ENCODE measurements at places on chromosomes 11 and 22. TPM values are rescaled to one million over a fixed set of nuclear protein-coding genes. Genes with fewer than 3 reads are reported as not detected.

GRCh38 chr11:34671946-34672345 lies 51.1 kb downstream of the EHF start:
- H3K27ac ChIP-seq = no peak overlapping the region
- H3K36me3 ChIP-seq = no peaks in the 10 kb centered on the region

- H3K36me3 ChIP-seq = peaks cover 40% of the 10 kb centered on the region
- no peaks in the 10 kb centered on the region for H3K27me3 ChIP-seq
- no peak overlapping the region for H3K4me3 ChIP-seq
- DNase-seq = no peak
- peaks cover 48% of the 10 kb centered on the region for H3K4me1 ChIP-seq
These were observed 7.3 kb downstream of the KIAA0930 start for GRCh38 chr22:45233386-45233785.

- peak within 1 kb of the TSS; percentile 90 for H3K27ac ChIP-seq
- DNase-seq = peak; percentile 74
- no peaks in the 10 kb centered on the region for H3K36me3 ChIP-seq
- H3K27me3 ChIP-seq = peaks cover 2% of the 10 kb centered on the region
These were observed at the start of gene GRIA4 for GRCh38 chr11:105609832-105610781. Gene GRIA4 (plus strand): TSS chr11:105610073. CDS start chr11:105610998, 925 bp downstream.

- DNase-seq = no peak
- H3K4me3 ChIP-seq = no peak overlapping the region
- peaks cover 5% of the 10 kb centered on the region for H3K27me3 ChIP-seq
- no peaks in the 10 kb centered on the region for H3K4me1 ChIP-seq
- no peak overlapping the region for H3K27ac ChIP-seq
These were observed 6.9 kb upstream of the NLRP6 start for GRCh38 chr11:271319-271715.

- no peaks in the 10 kb centered on the region for H3K36me3 ChIP-seq
- H3K4me3 ChIP-seq = no peak overlapping the region
- H3K27me3 ChIP-seq = peaks cover 18% of the 10 kb centered on the region
These were observed 54.2 kb upstream of the FGF3 start for GRCh38 chr11:69873166-69874077.

GRCh38 chr11:118086913-118087768 lies at the start of gene SMIM35:
Gene SMIM35 (minus strand): TSS chr11:118086963. CDS start chr11:118086757, 206 bp downstream.
- no peak for DNase-seq
- H3K27ac ChIP-seq = peak within 1 kb of the TSS; percentile 8
- H3K4me3 ChIP-seq = no peak within 1 kb of the TSS
- peaks cover 28% of the 10 kb centered on the region for H3K4me1 ChIP-seq

- peaks cover 54% of the 10 kb centered on the region for H3K36me3 ChIP-seq
- no peak overlapping the region for H3K4me3 ChIP-seq
- DNase-seq = no peak
- peaks cover 64% of the 10 kb centered on the region for H3K4me1 ChIP-seq
- H3K27ac ChIP-seq = no peak overlapping the region
These were observed 1270.9 kb downstream of the BRD1 start for GRCh38 chr22:48556751-48557150.

- H3K36me3 ChIP-seq = no peaks in the 10 kb centered on the region
- no peak overlapping the region for H3K4me3 ChIP-seq
- no peak overlapping the region for H3K27ac ChIP-seq
These were observed 86.0 kb upstream of the CADM1 start for GRCh38 chr11:115590254-115590653.

GRCh38 chr11:109586789-109587188 lies 164.8 kb downstream of the C11orf87 start:
- H3K27me3 ChIP-seq = no peaks in the 10 kb centered on the region
- H3K4me1 ChIP-seq = no peaks in the 10 kb centered on the region
- H3K27ac ChIP-seq = no peak overlapping the region
- H3K4me3 ChIP-seq = no peak overlapping the region
- no peak for DNase-seq
- no peaks in the 10 kb centered on the region for H3K36me3 ChIP-seq

GRCh38 chr11:31479066-31479465 lies 30.4 kb downstream of the IMMP1L start:
- no peaks in the 10 kb centered on the region for H3K4me1 ChIP-seq
- no peak for DNase-seq
- no peak overlapping the region for H3K27ac ChIP-seq
- no peaks in the 10 kb centered on the region for H3K36me3 ChIP-seq

DNA sequence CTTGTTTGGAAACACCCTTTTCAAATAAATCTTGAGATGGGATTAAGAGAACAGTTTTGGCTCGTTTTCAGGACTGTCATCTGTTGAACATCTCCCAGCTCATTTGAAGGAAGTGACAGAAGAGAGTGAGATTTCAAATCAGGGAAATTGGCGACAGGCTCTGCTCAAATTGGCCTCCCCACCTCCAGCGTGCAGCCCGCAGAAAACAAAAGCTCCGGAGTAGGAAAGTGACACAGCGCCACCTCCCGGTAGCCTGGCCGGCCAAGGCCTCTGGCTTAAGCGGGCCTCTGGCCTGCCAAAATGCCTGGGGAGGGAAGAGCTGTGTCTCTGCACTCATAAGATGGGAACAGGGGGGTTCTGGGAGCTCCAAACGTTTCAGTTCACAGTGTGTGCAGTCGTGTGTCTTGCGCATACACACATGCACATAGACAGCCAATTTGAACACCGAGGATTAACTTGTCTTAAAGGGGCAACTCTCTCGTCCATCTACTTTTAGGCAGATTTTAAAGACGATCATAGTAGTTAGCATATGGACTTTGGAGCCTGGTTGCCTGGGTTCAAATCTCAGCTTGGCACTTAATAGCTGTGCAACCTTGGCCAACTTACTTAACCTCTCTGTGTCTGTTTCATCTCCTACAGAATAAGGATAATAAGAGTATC lies 132.7 kb upstream of the RCN1 start:
- DNase-seq = peak; percentile 89
- no peak overlapping the region for H3K4me3 ChIP-seq
- H3K36me3 ChIP-seq = no peaks in the 10 kb centered on the region
- peaks cover 4% of the 10 kb centered on the region for H3K4me1 ChIP-seq
- H3K27ac ChIP-seq = no peak overlapping the region

GRCh38 chr11:74839446-74839845 lies 90.8 kb downstream of the RNF169 start:
- no peak overlapping the region for H3K4me3 ChIP-seq
- H3K36me3 ChIP-seq = peaks cover 48% of the 10 kb centered on the region
- no peaks in the 10 kb centered on the region for H3K27me3 ChIP-seq
- no peak for DNase-seq
- H3K4me1 ChIP-seq = no peaks in the 10 kb centered on the region

- peaks cover 17% of the 10 kb centered on the region for H3K4me1 ChIP-seq
- no peaks in the 10 kb centered on the region for H3K27me3 ChIP-seq
- no peak overlapping the region for H3K4me3 ChIP-seq
- no peaks in the 10 kb centered on the region for H3K36me3 ChIP-seq
- no peak for DNase-seq
- peak overlapping the region; percentile 47 for H3K27ac ChIP-seq
These were observed 9.3 kb upstream of the PEX26 start for GRCh38 chr22:18068381-18068988.

- no peaks in the 10 kb centered on the region for H3K27me3 ChIP-seq
- H3K4me3 ChIP-seq = no peak overlapping the region
These were observed 122.2 kb downstream of the PLEKHA7 start for GRCh38 chr11:16891964-16892363.

DNA sequence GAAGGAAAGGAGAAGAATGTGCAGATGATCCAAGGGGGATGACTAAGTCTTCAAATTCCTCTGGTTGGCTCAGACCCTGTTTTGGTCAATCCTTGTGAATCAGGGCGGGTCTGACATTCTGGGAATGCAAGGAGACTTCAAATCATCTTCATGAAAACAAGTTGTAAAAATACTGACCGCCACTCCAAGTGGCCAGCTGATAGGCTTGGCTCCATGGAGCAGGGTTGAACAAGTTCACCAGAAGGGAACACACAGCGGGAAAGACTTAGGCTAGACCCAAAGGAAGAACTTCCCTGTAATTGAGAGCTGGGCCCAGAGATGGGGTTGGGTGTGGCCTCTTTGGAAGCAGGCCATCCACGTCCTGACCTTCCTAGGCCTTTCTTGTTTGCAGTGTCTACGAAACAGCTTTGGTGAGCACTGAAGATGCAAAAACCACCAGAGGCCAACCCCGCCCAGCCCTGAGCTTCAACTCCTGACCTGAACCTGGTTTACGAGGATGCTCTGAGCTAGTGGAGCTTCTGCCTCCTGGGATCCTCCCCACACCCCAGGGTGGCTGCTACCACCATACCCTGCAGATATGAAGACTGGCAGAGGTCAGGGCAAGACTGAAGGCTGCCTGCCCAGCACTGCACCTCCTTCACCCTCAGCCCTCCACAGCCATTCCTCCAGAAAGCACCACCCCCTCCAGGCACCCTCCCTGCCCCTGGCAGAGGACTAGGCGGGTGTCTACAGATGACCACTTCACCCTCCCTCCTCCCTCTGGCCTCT lies 26.1 kb downstream of the GDPD5 start:
- peaks cover 12% of the 10 kb centered on the region for H3K4me1 ChIP-seq
- no peak overlapping the region for H3K4me3 ChIP-seq
- no peaks in the 10 kb centered on the region for H3K27me3 ChIP-seq

- DNase-seq = no peak
- no peaks in the 10 kb centered on the region for H3K27me3 ChIP-seq
- H3K4me3 ChIP-seq = no peak overlapping the region
- H3K27ac ChIP-seq = no peak overlapping the region
These were observed 120.5 kb downstream of the PGR start for GRCh38 chr11:101008961-101009689.

GRCh38 chr22:25775531-25775930 lies 33.5 kb downstream of the MYO18B start:
- H3K27ac ChIP-seq = no peak overlapping the region
- no peak for DNase-seq
- H3K27me3 ChIP-seq = no peaks in the 10 kb centered on the region
- no peak overlapping the region for H3K4me3 ChIP-seq
- H3K36me3 ChIP-seq = no peaks in the 10 kb centered on the region

DNA sequence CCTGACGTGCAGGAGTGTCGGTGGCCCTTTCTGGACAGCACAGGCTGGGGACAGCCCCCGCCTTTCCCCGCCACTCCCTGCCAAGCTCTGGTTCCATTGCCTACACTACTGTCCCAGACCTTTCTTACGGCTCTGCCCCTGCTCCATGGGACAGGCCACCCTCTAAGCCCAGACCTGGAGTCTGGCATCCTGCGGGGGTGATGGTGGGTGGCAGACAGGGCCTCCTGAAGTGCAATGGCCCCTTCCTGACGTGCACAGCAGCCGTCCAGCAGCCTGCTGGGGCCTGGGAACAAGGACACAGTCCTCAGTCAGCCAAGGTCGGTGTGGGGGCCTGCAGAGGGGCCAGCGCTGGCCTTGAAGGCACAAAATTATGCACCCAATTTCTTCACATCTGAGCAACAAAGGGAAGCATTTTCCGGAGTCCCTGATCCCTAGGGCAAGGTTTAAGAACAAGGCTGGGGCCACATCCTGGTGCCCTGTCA lies 79.7 kb upstream of the KCNQ1OT1 start:
- no peaks in the 10 kb centered on the region for H3K27me3 ChIP-seq
- peaks cover 3% of the 10 kb centered on the region for H3K36me3 ChIP-seq
- no peak for DNase-seq
- no peak overlapping the region for H3K4me3 ChIP-seq

- no peaks in the 10 kb centered on the region for H3K36me3 ChIP-seq
- no peak for DNase-seq
- H3K27me3 ChIP-seq = no peaks in the 10 kb centered on the region
- no peak overlapping the region for H3K4me3 ChIP-seq
- peaks cover 29% of the 10 kb centered on the region for H3K4me1 ChIP-seq
These were observed 180.6 kb downstream of the TBC1D22A start for GRCh38 chr22:46942799-46943785.

DNA sequence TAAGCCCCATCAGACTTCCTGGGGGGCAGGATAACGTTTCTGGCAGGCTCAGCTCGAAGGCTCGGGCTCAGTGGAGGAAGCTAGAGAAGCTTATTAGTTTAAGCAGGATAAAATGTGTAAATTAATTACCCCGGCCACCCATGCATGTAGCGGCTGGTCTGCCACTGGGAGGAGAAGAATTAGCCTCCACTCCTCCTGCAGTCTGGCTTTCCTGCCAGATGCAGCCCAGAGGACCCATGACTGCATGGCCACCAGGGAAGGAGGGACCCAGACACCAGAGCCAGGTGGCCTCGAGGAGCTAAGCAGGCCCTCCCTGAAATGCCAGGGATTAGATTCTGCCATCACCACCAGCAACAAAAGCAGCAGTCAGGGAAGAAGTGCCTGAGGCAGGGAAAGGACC lies 32.3 kb downstream of the TRIM29 start:
- no peak overlapping the region for H3K4me3 ChIP-seq
- H3K36me3 ChIP-seq = no peaks in the 10 kb centered on the region
- peaks cover 12% of the 10 kb centered on the region for H3K4me1 ChIP-seq
- H3K27me3 ChIP-seq = no peaks in the 10 kb centered on the region
- DNase-seq = no peak

- peaks cover 72% of the 10 kb centered on the region for H3K36me3 ChIP-seq
- DNase-seq = no peak
- no peak overlapping the region for H3K4me3 ChIP-seq
- H3K27me3 ChIP-seq = no peaks in the 10 kb centered on the region
These were observed 5.5 kb downstream of the CBX6 start for GRCh38 chr22:38866399-38867123.

DNA sequence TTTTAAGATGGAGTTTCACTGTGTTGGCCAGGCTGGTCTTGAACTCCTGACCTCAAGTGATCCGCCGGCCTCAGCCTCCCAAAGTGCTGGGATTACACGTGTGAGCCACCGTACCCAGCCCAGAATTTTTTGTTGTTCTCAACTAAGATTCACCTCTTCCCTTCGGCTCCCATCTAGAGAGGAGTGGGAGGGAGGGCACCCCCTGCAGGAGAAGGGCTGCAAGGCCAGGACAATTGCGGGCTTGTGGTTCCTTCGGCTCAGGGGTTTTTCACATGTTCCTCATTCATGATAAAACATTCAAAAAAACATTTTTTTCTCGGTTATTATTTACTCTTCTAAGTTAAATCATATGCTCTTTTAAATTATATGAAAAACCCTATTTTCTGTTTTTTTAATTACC lies 201.1 kb upstream of the LRRC4C start:
- no peaks in the 10 kb centered on the region for H3K36me3 ChIP-seq
- DNase-seq = no peak
- H3K27me3 ChIP-seq = no peaks in the 10 kb centered on the region
- no peaks in the 10 kb centered on the region for H3K4me1 ChIP-seq

Gene ANKK1
- total RNA-seq = 0.88 TPM

Gene TREH
- total RNA-seq = not detected

Gene BTBD18
- total RNA-seq = not detected

Gene DSCAML1
- 4.4 TPM for total RNA-seq

Gene CEP126
- total RNA-seq = 17.5 TPM

Gene SULT4A1
- total RNA-seq = 15.7 TPM

Gene SMC1B
- total RNA-seq = 0.11 TPM

Gene CCDC73
- total RNA-seq = 0.06 TPM

Gene AMOTL1
- 46.4 TPM for total RNA-seq

Gene SOX6
- total RNA-seq = 51.6 TPM

Gene APOA1
- 9.1 TPM for total RNA-seq

Gene CSKMT
- 13.7 TPM for total RNA-seq

Gene PLAAT4
- 12.2 TPM for total RNA-seq

Gene TUB
- total RNA-seq = 107 TPM

Gene OR5T2
- total RNA-seq = not detected

Gene MS4A3
- total RNA-seq = 29.5 TPM

All from spinal cord (tissue), 10 donors.